ENCODE measurements at places on chromosomes 5 and 9. TPM values are rescaled to one million over a fixed set of nuclear protein-coding genes. Genes with fewer than 3 reads are reported as not detected.

DNA sequence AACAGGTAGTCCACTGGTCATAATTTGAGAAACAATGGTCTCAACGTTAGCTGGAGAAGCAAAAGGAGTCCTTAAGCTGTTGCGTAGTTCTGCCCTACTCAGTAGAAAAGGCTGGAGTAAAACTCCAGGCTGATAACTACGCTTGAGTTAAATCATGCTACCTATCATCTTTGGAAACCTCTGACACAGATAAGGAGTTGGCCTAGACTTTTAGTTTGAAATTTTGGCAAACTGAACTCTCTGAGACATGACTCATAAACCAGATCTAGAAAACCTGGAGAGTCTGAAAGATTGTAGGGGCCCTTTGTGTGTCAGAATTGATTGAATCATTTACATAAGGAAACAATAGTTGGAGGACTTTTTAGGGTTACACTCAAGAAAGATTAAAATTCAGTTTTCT, 26.3 kb downstream of the NMUR2 start:
- DNase-seq, result no peak

DNA sequence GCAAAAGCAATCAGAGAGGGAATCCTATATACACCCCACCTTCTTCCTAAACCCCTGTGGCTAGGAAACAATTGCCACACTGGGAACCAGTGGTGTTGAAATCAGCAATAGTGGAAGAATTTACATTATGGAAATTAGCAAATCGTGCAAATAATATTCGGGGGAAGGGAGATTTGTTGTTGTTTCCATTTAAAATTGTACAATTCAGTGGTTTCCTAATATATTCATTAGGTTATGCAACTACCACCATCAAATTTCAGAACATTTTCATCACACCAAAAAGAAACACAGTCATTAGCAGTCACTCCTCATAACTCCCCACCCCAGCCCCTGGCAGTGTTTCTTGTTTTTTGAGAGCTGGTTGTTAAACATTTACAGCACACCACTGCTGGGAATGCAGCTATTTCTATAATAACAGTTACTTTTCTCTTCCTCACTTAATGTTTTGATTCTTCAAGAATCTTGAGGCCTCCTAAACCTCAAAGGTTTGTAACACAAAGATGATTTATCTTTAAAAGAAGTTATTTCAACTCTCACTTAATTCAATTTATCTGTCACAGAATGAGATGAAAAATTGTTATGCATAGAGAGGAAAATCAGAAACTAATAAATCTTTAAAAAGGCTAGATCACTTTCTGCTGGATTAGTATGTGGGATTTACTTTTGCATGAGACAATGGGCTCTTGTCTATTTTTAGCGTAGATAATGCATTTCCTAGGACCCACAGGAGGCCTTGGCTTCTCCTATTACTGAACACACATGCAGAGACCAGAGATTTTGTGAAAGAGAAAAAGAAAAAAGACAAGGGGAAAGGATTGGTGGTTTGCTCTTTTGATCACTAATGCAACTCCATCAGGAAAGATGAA, 91.8 kb upstream of the DAPK1 start:
- DNase-seq, result no peak

DNA sequence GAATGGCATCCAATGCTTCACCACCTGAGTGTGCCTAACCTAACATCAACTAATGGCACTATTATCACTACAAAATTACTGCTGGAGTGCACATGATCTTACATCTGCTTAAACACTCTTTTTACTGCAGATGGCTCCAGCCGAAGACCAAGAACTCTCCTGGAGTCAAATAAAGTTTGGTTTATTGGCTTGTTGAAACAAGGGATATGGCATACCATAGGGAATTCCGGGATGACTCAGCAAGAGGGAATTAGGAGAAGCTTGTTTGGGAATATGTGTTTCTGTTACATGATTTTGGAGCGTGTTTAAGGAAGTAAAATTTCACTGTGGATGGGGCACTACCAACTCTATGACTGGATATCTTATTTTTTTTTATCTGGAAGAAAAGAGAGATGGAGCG, 872.6 kb downstream of the DTWD2 start:
- DNase-seq, result no peak

GRCh38 chr9:79912318-79913070, 340.7 kb downstream of the TLE4 start:
- DNase-seq, result no peak

DNA sequence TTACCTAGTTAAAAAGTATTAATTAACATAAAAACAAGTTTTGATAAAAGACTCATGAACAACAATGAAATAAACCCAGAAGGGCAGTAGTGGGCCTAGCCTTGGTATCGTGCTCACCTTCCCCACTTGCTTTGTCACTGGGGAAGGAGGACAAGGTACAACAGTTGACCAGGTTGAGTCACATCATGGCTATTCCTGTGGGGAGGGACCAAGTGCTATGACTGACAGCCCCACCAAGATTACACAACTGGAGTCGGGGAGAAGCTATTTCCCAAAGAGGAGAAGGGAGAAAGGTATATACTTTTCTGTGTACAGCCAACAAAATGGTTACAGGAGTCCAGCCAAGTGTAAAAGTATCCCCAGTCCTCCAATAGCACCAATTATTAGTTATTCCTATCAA, 251.3 kb upstream of the RFX3 start:
- no peak for DNase-seq

DNA sequence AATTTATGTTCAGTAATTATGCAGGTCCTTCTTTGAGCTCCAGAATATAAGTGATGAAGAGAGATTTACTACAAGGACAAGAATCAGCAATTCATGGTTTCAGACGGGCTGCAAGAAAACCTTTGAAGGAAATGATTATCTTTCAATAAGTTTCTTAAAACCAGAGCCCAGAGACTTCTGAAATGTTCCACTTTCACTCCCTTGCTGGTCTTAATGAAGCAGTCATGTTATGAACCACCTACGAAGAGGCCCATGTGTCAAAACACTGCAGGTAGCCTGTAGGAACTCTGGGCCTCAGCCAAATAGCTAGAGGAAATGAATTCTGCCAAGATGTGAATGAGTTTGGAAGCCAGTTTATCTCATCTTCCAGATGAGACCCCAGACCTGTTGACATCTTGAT, 505.9 kb upstream of the MEF2C start:
- DNase-seq, result no peak

GRCh38 chr5:151607304-151607703, 16.2 kb upstream of the FAT2 start:
- DNase-seq, result no peak

GRCh38 chr9:85322592-85322991, 419.2 kb downstream of the AGTPBP1 start:
- no peak for DNase-seq

GRCh38 chr5:59661954-59662615, 231.4 kb downstream of the PDE4D start:
- DNase-seq, result no peak

DNA sequence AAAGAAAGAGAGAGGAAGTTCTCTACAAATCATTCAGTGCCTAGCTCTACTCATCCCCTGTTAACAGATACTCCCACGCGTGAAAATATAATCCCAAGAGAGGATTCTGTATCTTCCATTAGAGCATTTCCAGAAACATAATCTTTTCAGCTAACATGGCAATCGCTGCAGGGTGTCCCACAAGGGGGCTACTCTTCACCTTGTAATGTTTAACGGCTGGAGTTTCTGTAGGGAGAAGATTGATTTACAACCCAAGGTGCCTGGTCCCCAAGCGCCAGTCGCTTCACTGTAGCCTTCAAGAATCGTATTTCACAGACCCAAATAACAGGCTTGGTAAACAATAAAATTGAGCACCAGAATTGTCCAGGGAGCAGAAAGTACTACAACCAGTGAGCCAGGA, 318.7 kb downstream of the TLE1 start:
- DNase-seq, result no peak

- DNase-seq, result no peak
These were observed 32.6 kb downstream of the ECPAS start for GRCh38 chr9:111451570-111451969.

DNA sequence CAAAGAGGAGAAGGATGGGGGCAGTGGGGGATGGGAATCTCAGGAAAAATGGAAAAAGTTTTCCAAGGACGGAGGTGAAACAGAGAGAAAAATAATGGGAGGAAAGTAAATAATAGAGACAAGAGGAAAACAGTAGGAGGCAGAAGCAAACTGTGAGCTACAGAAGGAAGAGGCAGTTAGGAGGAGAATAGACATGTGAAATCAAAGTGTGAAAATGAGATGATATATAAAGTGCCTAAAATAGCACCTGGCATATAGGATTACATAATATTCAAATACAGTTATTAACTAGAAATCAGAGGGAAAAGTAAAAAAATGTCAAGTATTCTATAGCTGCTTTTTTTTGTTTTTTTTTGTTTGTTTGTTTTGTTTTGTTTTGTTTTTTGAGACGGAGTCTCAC, 44.0 kb upstream of the PLIN2 start:
- DNase-seq, result no peak

The IFNB1 gene
- total RNA-seq, result 1.4 TPM

The PCDHGA2 gene
- total RNA-seq, result not detected

The ALDH1A1 gene
- not detected for total RNA-seq

The FCN2 gene
- not detected for total RNA-seq

The ANKRD33B gene
- total RNA-seq, result 4.6 TPM

The RIGI gene
- total RNA-seq, result 9.7 TPM

The ZDHHC11B gene
- total RNA-seq, result 0.48 TPM

The IL7R gene
- 246 TPM for total RNA-seq

The CXCL14 gene
- not detected for total RNA-seq

The AFAP1L1 gene
- 0.18 TPM for total RNA-seq

The CCL28 gene
- 18.0 TPM for total RNA-seq

The STOM gene
- total RNA-seq, result 34.7 TPM

The OCLN gene
- total RNA-seq, result 2.1 TPM

The NR2F1-AS1 gene
- total RNA-seq, result not detected

The PCDHGB5 gene
- 0.09 TPM for total RNA-seq

The CDH10 gene
- total RNA-seq, result not detected

All from activated CD4-positive, alpha-beta T cell treated with anti-CD3 and anti-CD28 coated beads for 36 hours (primary cell).